ENCODE measurements at places on chromosomes 13 and 19. TPM values are rescaled to one million over a fixed set of nuclear protein-coding genes. Genes with fewer than 3 reads are reported as not detected.

- H3K36me3 ChIP-seq = no peaks in the 10 kb centered on the region
- no peak overlapping the region for H3K27ac ChIP-seq
- H3K27me3 ChIP-seq = no peaks in the 10 kb centered on the region
- DNase-seq = no peak
- H3K4me3 ChIP-seq = no peak overlapping the region
Measured at GRCh38 chr19:7868326-7868670, 5.9 kb downstream of the PRR36 start.

- H3K36me3 ChIP-seq = no peaks in the 10 kb centered on the region
- H3K4me3 ChIP-seq = peak overlapping the region; percentile 56
- no peak for DNase-seq
- H3K27me3 ChIP-seq = no peaks in the 10 kb centered on the region
Measured at GRCh38 chr19:6772866-6773322, 386 bp downstream of the VAV1 start.

DNA sequence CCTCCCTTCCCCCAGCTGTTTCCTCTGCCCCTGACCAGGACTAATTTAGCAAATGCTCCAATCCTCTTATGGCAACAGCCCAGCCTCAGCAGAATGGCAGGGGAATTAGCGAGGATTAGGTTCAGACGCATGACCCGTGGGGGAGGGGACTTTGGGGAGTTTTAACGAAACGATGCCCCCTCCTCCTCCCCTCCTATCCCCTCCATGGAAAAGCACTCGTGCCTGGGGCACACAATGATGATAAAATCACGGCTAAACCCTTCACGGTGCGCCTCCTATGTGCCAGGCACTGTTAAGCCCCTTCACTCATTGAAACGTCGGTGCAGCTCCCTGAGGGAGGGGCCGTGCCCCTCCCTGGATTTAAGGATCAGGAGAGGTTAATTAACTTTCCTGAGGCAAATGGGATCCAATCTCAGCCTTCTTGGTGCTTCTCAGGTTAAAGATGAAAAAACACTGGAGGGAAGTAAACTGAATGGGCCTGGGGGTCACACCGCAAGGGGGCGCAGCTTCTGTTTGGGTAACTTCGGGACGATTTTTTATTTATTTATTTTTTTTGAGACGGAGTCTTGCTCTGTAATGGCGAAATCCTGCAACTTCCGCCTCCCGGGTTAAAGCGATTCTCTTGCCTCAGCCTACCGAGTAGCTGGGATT, 10.1 kb upstream of the TPRX2 start:
- H3K27ac ChIP-seq = no peak overlapping the region
- H3K36me3 ChIP-seq = no peaks in the 10 kb centered on the region
- peaks cover 19% of the 10 kb centered on the region for H3K27me3 ChIP-seq

DNA sequence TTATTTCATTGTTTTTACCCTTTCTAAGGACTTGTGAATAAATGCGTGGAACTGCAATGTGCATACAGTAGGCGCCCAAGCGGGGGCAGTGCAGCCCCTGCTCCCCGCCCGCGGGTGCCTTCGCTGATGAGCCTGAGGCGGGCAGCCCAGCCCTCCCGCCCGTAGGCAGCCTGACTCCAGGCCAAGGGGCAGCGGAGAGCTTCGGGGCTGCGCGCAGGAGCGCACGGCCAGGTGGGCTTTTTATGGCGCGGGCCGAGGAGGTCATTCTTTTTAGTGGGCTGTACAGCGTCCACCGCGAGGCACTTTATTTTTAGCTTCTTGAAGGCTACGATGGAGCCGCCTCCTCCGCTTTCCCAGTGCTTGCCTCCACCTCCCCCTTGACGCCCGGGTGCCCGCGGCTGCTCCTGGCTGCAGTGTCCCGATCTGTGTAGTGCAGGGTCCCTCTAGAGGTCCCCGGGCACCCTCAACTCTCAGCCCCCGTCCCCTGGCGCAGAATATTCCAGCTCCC, 60.5 kb downstream of the CCNE1 start:
- no peak overlapping the region for H3K4me3 ChIP-seq
- no peaks in the 10 kb centered on the region for H3K36me3 ChIP-seq
- peaks cover 5% of the 10 kb centered on the region for H3K4me1 ChIP-seq
- no peak overlapping the region for H3K27ac ChIP-seq
- peaks cover 13% of the 10 kb centered on the region for H3K27me3 ChIP-seq

GRCh38 chr13:103965506-103966243, 899.5 kb upstream of the SLC10A2 start:
- H3K4me3 ChIP-seq = no peak overlapping the region
- H3K27ac ChIP-seq = no peak overlapping the region
- no peak for DNase-seq
- H3K27me3 ChIP-seq = no peaks in the 10 kb centered on the region
- H3K4me1 ChIP-seq = no peaks in the 10 kb centered on the region
- no peaks in the 10 kb centered on the region for H3K36me3 ChIP-seq

DNA sequence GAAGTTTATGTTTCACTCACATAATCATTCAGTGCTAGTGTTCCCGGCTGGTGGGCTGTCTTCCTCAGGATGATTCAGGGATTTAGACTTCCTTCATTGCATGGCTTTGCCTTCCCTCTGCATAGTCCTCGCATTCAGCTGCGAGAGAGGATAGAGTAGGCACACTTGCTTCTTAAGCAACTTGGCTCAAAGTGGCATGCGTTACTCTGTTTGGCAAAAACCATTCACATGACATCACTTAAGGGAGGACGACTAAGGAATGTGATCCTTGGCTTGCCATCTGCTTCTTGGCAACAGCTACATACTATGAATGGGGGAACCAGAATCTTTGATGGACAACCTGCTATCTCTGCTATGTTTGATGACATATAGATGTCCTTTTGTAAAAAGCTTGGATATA, 359.3 kb downstream of the TDRD3 start:
- no peaks in the 10 kb centered on the region for H3K4me1 ChIP-seq
- no peak overlapping the region for H3K27ac ChIP-seq
- H3K36me3 ChIP-seq = no peaks in the 10 kb centered on the region
- no peaks in the 10 kb centered on the region for H3K27me3 ChIP-seq
- DNase-seq = peak; percentile 29

DNA sequence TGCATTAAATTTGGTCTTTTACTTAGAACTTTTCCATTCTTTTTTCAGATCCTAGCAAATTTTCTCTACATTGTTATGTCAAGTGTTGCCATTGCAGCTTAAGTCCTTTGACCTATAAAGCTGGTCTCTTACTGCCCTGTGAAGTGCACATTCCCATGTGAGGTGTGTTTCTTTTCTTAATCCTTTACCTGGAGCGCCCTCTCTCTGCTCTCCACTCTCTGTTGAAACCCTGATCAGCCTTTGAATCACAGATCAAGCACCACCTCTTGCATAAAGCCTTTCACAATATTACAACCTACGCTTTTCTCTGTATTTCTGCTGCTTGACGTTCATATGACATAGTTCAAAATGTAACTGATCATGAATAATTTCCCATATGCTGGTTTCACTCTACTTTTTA, 84.8 kb downstream of the PCDH17 start:
- DNase-seq = peak; percentile 20
- no peaks in the 10 kb centered on the region for H3K36me3 ChIP-seq
- H3K27me3 ChIP-seq = no peaks in the 10 kb centered on the region
- no peak overlapping the region for H3K4me3 ChIP-seq

GRCh38 chr19:648904-649801, 9.5 kb downstream of the FGF22 start:
- DNase-seq = no peak
- no peak overlapping the region for H3K4me3 ChIP-seq

DNA sequence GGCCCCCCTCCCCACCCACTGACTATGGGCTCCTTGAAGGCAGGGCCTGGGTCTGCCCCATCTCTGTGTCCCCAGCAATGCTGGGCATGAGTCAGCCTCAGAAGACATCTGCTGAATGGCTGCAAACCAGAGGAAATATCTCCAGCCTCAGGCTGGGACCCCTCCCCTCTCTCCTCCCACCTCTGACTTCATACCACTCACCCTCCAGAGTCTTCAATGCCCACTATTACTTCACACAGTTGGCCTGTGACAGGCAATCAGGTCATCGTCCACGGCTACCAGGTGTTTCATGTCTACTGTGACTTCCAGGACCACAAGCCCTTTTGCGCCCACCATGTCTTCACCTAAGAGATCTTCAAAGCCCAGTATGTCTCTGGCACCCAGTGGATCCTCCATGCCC, at the start of gene SRRM5:
Gene SRRM5, plus strand, starts transcription at position 301 of the 400 bp plus-strand sequence. Its CDS starts 34 bp downstream, at position 335.
- peaks cover 20% of the 10 kb centered on the region for H3K36me3 ChIP-seq
- H3K27ac ChIP-seq = no peak within 1 kb of the TSS
- DNase-seq = no peak
- H3K27me3 ChIP-seq = no peaks in the 10 kb centered on the region
- H3K4me1 ChIP-seq = no peaks in the 10 kb centered on the region

DNA sequence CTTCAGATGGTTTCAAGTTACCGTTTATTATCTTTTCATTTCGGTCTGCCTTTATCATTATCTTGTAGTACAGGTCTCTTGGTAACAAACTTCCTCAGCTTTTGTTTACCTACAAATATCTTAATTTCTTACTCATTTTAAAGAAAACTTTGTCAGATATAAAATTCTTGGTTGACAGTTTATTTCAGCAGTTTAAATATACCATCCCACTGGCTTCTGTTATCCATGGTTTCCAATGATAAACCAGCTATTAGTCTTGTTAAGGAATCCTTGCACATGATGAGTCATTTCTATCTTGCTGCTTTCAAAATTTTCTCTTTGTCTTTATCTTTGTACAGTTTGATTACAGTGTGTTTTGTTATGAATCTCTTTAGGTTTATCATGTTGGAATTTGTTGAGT, 308.3 kb upstream of the SPRY2 start:
- no peaks in the 10 kb centered on the region for H3K27me3 ChIP-seq
- H3K4me3 ChIP-seq = no peak overlapping the region
- no peaks in the 10 kb centered on the region for H3K36me3 ChIP-seq
- no peak overlapping the region for H3K27ac ChIP-seq

GRCh38 chr13:94120878-94121277, 358.6 kb downstream of the DCT start:
- no peak overlapping the region for H3K4me3 ChIP-seq
- no peaks in the 10 kb centered on the region for H3K36me3 ChIP-seq
- H3K27me3 ChIP-seq = peaks cover 3% of the 10 kb centered on the region

DNA sequence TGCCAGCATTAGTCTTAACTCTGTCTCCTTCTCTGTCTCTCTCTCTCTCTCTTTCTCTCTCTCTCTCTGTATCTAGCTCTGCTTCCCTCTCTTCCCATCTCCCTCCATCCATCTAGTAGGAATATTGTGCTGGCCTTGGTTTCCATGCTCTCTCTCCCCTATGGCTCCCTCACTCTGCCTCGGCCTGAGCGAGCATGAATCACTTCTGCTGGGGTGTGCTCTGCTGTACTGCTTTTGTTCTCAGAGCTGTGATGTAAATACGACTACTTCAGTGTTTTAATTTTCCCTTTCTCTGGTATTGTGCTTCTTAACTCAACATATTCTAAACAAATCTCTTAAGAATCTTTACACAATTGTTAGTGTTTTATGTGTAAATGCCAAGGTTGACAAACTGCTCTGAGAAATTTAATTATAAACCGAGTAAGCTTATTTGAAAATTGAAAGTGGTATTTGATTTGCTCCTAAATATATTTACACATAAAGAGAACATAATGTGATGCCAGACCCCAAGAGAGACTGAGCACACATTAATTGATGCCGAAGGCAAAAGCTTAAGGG, 211.5 kb upstream of the KL start:
- H3K4me1 ChIP-seq = no peaks in the 10 kb centered on the region
- H3K27me3 ChIP-seq = no peaks in the 10 kb centered on the region
- H3K36me3 ChIP-seq = no peaks in the 10 kb centered on the region
- no peak overlapping the region for H3K4me3 ChIP-seq
- peak; percentile 31 for DNase-seq

DNA sequence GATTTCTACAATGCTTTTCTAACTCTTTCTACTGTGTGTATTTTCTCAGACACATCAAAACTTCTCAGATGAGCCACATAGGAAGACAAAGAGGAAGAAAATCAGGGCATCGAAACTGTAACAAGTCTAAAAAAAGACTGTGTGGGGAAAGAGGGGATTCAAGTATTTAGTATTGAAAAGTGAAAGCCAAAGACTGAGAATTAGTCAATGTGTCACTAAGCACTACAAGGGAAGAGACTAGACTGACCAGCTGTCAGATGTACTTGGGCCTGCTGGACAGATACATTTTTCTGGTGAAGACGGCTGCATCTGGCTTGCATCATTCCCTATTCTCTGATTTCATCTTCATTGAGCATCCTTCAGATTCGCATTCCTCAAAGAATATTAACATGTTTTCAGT, 25.4 kb downstream of the COMMD6 start:
- no peaks in the 10 kb centered on the region for H3K4me1 ChIP-seq
- H3K4me3 ChIP-seq = no peak overlapping the region
- H3K27ac ChIP-seq = no peak overlapping the region
- H3K27me3 ChIP-seq = no peaks in the 10 kb centered on the region
- no peak for DNase-seq

GRCh38 chr19:2260341-2260805, 4.2 kb upstream of the JSRP1 start:
- H3K27me3 ChIP-seq = no peaks in the 10 kb centered on the region
- H3K4me3 ChIP-seq = no peak overlapping the region
- H3K36me3 ChIP-seq = no peaks in the 10 kb centered on the region
- DNase-seq = no peak
- no peak overlapping the region for H3K27ac ChIP-seq

DNA sequence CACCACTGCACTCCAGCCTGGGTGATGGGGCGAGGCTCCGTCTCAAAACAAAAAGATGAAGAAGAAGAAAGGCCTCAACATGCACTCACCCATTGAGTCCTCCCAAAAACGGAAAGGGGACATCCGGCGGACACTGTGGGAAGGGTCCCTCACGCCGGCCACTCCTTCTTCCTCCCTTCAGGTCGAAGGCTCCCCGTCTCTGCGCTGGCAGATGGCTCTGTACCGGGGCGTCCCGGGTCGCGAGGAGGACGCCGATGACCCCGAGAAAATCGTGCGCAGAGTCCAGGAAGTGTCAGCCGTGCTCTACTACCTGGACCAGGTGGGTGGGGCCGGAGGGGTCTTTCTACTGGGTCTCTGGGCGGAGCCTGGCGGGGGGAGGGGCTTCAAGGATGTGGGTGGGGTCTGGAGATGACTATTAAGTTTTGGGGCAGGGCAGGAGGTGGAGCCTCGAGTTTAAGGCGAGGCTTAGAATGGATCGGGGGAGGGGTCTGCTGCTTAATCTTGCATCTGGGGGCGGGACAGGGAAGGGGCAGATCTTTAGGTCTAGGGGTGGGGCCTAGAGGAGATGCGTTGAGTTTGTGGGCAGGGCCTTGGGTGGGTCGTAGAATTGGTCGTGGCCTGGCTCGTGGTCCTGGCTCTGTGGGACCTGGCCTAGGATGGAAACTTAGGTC, 90.2 kb downstream of the MAP4K1 start:
- no peaks in the 10 kb centered on the region for H3K4me1 ChIP-seq
- no peak overlapping the region for H3K27ac ChIP-seq
- H3K4me3 ChIP-seq = no peak overlapping the region
- no peaks in the 10 kb centered on the region for H3K27me3 ChIP-seq
- no peaks in the 10 kb centered on the region for H3K36me3 ChIP-seq

Gene AXL
- 53.0 TPM for total RNA-seq

Gene ZNF563
- total RNA-seq = 4.9 TPM

Gene ZNF541
- not detected for total RNA-seq

Gene CDX2
- total RNA-seq = not detected

Gene ZNF442
- 7.2 TPM for total RNA-seq

Gene MISP3
- 3.5 TPM for total RNA-seq

Gene GPR12
- total RNA-seq = 0.09 TPM

Gene KLHL1
- 0.14 TPM for total RNA-seq

Gene TRPM4
- total RNA-seq = 19.8 TPM

Gene SLC6A16
- 1.8 TPM for total RNA-seq

Gene LHFPL6
- 40.4 TPM for total RNA-seq

Gene ZNF225
- total RNA-seq = 3.6 TPM

Gene NTN5
- 0.26 TPM for total RNA-seq

Measured in lung (tissue), 17 donors.